ENCODE measurements at places on chromosomes 2 and 18. TPM values are rescaled to one million over a fixed set of nuclear protein-coding genes. Genes with fewer than 3 reads are reported as not detected.

CFLAR gene
- total RNA-seq: 34.2 TPM

PRSS56 gene
- total RNA-seq: not detected

SKA1 gene
- 1.9 TPM for total RNA-seq

C18orf54 gene
- 2.0 TPM for total RNA-seq

DPYSL5 gene
- not detected for total RNA-seq

ASAP2 gene
- 20.3 TPM for total RNA-seq

RNF125 gene
- 2.2 TPM for total RNA-seq

RGPD6 gene
- 3.5 TPM for total RNA-seq

RAB31 gene
- total RNA-seq: 74.7 TPM

CHRND gene
- total RNA-seq: 0.26 TPM

BUB1 gene
- 1.6 TPM for total RNA-seq

DOK6 gene
- 2.8 TPM for total RNA-seq

CCDC68 gene
- total RNA-seq: 4.5 TPM

SMIM21 gene
- total RNA-seq: not detected

LRRTM1 gene
- 0.23 TPM for total RNA-seq

GTF2A1L gene
- 1.2 TPM for total RNA-seq

NTSR2 gene
- not detected for total RNA-seq

ALPG gene
- not detected for total RNA-seq

OSR1 gene
- total RNA-seq: 179 TPM

SLC16A14 gene
- total RNA-seq: 0.23 TPM

EDAR gene
- total RNA-seq: not detected

LYPD6B gene
- total RNA-seq: 0.47 TPM

ZFAND2B gene
- 28.9 TPM for total RNA-seq

RRM2 gene
- 8.8 TPM for total RNA-seq

KIAA2012 gene
- total RNA-seq: not detected

CYTIP gene
- not detected for total RNA-seq

RTN4 gene
- 295 TPM for total RNA-seq

MYO5B gene
- total RNA-seq: under 0.01 TPM

DRC1 gene
- total RNA-seq: not detected

CCDC102B gene
- 5.8 TPM for total RNA-seq

TEKT4 gene
- not detected for total RNA-seq

DUSP19 gene
- total RNA-seq: 1.3 TPM

PXDN gene
- total RNA-seq: 356 TPM

KCNJ3 gene
- total RNA-seq: 0.09 TPM

SERPINB4 gene
- total RNA-seq: not detected

NEMP2 gene
- 2.0 TPM for total RNA-seq

CD302 gene
- 18.7 TPM for total RNA-seq

SLC38A11 gene
- total RNA-seq: not detected

MBOAT2 gene
- 20.4 TPM for total RNA-seq

NDC80 gene
- 1.4 TPM for total RNA-seq

GKN2 gene
- total RNA-seq: not detected

TSPYL6 gene
- not detected for total RNA-seq

C2orf72 gene
- 0.70 TPM for total RNA-seq

KYNU gene
- total RNA-seq: not detected

CMPK2 gene
- under 0.01 TPM for total RNA-seq

IDH1 gene
- total RNA-seq: 160 TPM

BCL2L11 gene
- total RNA-seq: 4.6 TPM

SLC4A1AP gene
- total RNA-seq: 17.3 TPM

AKAIN1 gene
- total RNA-seq: not detected

OTOS gene
- total RNA-seq: not detected

TMEM163 gene
- total RNA-seq: not detected

MZT2A gene
- 128 TPM for total RNA-seq

EVX2 gene
- total RNA-seq: 0.09 TPM

MC4R gene
- total RNA-seq: not detected

FAM110C gene
- 0.82 TPM for total RNA-seq
